ENCODE measurements at places on chromosomes 7 and 10.

DNA sequence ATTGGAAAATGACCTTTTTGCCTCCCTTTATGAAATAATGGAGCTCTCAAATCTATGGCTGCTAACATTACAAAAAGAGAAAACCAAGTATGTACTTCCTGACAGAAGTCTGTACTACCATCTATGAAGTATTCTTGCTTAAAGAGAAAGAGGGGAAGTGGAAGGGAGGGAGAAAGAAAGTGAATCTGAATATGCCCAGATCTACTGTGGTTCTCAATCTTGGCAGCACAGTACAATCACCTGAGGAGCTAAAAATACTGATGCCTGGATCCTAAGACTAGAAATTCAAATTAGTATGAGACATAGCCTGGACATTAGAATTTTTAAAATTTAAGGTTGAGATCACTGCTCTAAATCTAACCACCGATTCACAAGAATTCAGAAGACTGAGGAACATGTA is 85.2 kb downstream of the IGF2BP3 start:
- no peak for DNase-seq

DNA sequence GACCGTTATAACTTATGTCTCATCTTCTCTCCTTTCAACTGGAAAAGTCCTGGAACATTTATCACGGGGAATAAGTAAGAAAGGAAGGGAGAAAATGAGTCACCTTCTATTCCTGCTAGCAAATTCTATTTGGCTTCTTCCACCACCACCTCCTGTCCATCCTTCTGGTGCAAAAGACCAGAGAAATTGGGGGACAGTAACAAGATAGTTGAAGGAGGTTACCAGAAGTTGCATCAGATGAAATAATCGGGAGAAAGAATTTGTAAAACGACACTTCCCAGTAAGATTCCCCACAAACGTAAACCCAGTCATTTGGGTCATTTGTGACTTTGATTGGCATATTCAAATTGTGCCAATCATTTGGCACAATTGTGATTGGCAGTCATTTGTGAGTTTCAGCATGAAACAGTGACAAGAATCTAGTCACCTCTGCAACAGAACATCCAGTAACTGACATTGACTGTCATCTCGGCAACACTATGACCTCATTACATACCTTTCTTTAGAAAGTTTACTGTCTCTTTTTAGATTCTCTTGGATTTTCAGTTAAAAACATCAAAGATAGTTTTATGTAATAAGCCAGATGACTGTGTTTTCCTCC is 51.3 kb upstream of the PIK3CG start:
- DNase-seq, result no peak

DNA sequence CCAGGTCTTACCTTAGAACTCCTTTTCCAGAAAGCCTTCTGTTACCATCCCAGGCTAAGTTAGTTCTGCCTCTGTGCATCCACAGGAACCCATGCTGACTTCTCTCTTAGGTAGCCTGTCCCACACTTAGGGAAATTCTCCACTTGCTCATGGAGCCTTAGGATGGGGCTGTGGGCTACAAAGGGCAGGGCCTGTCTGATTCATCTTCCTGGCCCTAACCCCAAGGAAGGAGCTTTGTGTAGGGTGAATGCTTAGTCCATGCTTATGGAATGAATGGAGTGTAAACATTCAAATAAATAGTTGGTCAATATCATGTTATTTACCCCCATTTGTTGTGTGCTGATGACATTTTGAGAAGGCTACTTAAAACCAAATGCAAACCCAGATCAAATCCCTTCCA is 54.7 kb downstream of the EMX2 start:
- no peak for DNase-seq

DNA sequence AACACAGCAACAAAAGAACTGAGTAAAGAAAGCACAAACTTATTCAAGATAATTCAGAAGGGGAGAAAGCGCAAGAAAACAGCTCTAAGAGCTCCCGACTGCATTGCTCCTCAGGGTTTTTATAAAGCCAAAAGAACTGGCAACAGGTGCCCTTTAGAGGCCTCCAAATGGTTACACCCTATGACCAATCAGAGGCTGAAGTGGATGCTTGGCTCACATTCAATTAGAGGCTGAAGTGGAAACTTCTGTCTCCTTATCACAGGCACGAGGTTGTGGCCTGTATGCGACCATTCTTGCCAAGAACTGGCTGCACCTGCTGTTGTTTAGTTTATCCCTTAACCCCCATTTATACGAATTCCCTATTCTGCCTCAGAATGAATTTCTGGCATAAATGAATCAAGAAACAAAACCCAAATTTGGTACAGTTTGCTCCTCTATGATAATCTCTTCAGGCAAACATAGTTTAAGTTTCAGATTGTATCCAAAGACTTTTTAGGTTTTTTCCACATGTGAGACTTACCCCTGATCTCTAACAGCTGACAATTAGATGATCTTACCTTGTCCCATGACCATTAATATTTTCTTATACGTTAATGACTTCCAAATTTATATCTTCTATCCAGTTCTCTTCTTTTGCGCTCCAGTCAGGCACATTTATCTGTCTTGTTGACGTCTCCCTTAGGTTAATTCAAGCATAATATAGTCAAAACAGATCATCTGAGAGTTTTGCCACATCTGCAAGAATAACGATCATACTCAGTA is 504.8 kb downstream of the NXPH1 start:
- no peak for DNase-seq

DNA sequence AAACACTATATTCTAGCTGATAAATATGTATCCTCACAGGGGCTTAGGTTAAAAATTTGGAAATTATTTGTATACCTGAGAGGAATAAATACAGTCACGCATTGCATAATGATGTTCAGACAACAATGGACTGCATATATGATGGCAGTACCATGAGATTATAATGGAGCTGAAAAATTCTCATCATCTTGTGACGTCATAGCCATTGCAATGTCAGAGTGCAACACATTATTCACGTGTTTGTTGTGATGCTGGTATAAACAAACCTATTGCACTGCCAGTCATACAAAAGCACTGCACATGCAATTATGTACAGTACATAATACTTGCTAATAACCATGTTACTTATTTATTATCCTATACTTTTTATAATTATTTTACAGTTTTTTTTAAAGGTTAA is 31.4 kb downstream of the STEAP1B start:
- DNase-seq, result no peak

- DNase-seq, result peak; percentile 16
Observed at GRCh38 chr10:72740528-72740927, 48.6 kb downstream of the MCU start.

DNA sequence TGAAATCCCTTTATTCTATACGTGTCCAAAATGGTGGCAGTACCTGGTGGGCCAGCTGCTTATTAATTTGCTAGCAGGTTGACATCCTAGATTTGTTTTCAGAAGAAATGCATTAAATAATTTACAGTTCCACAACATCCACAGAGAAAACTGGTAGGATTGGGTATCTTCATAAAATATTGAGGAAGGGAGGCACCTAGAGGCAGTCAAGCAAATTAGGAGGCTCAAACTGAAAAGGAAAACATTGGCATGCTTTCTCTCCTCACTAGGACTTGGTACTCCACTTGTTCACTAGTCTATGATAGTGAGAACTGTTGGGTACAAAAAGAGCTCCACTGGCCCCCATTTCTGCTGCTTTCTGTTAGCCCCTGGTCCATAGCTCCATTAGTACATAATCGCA is 18.3 kb upstream of the LRGUK start:
- no peak for DNase-seq

- DNase-seq, result no peak
Observed at GRCh38 chr7:101395376-101395775, 32.7 kb downstream of the COL26A1 start.

GRCh38 chr10:72238392-72239175 is 22.5 kb upstream of the ASCC1 start:
- DNase-seq, result no peak

Measured in activated CD4-positive, alpha-beta T cell treated with anti-CD3 and anti-CD28 coated beads, Interleukin-10, Interleukin-2, amounts not matched to agents 100 ng/mL and 50 ng/mL, durations not matched to agents 16 hours and 8 hours (primary cell).